Caki2 (cell line): ENCODE measurements at places on chromosomes 7 and 10.

DNA sequence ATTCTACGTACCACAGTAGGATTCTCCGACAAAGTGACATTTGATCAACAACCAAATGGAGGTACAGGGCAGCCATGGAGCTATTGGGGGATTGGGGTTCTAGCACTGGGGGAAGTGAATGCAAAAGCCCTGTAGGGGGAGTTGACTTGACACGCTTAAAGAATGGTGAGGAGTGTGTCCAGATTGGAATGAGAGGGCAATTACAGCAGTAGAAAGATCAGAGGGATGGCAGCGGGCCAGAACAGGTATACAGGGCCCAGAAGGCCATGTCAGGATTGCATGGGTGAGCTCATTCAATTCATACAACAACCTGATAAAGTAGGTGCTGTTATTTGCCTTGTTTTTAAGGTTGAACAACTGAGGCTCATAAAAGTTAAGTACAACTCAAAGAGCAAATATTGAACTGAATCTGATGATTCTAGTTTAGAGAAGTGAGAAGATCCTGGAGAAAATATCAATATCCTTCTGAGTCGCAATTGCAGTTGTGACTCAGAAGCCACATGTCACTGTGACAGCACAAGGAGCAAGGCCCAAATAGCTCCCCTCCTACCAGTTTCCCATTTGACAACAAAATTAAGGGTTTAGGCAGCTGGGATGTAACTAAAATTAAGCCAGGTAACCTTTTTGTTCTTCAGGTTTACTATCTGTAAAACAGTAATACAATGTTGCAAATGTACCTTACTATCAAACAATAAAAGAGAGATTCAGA lies 28.0 kb upstream of the CTTNBP2 start:
- no peak for DNase-seq

DNA sequence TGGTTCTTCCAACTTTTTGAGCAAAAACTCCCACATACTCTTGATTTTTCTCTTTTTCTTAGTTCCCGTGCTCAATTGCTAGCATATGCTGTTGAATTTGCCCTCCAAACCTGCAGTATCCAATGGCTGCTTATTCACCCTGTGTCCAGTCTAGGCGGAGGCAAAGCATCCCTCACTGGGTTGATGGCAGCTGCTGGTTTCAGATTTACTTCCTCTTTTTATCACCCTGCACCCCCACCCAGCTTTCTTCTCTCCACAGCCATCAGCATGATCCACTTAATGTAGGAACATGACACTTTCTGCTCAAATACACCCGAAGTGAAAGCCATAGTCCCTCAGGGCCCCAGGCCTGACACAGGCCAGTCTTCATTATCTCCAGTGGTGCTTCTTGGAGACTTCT lies 87.6 kb upstream of the ADARB2 start:
- no peak for DNase-seq

- DNase-seq, result no peak
Measured at GRCh38 chr10:78770167-78771090, 298.3 kb upstream of the ZMIZ1 start.

- peak; percentile 12 for DNase-seq
Measured at GRCh38 chr7:158975526-158976467, 119.4 kb downstream of the DYNC2I1 start.

- peak; percentile 79 for DNase-seq
Measured at GRCh38 chr10:78973901-78974616, 94.7 kb upstream of the ZMIZ1 start.

DNA sequence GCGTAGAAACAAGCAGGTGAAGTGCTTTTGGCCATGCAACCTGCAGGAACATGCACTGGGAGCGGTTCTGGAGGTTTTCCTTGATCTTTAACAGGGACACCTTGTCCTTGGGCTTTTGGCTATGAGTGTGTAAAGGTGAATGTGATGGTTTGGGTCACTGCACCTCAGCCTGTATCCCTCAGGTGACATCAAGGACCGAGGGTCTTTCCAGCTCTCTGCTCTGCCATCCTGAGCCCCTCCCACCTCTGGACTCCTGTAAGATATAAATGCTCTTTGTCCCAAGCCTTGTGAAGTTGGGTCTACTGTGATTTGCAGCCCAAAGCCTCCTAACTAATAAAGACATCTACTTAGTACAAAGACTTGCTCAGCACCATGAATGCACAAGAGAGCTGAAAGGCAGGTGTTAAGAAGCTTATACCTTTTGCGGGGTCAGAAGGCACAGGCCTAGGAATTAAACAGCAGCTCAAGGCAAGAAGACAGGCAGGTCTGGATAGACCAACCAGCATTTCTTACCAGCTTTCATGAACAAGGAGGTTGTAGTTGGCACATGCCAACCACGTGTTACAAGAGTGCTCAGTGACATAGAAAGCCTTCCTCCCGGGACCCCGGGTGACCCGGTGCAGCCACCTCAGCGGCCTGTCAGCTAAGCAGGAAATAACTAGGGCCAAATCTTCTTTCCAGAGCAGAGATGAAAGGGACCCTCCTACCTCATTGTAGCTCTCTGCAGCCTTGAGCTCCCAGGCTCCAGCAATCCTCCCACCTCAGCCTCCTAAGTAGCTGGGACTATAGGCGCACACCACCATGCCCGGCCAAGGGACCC lies 89.9 kb downstream of the CARD11 start:
- no peak for DNase-seq

DNA sequence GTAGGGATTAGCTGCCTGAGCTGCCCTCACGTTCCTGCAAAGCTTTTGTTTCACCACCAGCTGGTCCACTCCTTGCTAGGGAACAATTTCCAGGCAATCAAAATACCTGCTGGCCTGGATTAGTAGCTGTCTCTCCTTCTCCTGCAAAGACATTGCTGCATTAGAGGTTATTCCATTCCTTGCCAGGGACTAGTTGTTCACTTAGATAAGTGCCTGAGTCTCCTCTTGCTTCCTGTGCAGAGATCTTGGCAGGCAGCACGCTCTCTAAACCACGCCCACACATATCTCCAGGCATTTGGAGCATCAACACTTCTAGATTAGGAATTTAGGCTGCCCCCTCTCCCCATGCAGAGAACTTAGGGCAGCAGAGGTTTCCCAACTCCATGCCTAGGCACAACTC lies 150.4 kb upstream of the SMIM30 start:
- no peak for DNase-seq
